ENCODE measurements at places on chromosomes 12 and 14.

DNA sequence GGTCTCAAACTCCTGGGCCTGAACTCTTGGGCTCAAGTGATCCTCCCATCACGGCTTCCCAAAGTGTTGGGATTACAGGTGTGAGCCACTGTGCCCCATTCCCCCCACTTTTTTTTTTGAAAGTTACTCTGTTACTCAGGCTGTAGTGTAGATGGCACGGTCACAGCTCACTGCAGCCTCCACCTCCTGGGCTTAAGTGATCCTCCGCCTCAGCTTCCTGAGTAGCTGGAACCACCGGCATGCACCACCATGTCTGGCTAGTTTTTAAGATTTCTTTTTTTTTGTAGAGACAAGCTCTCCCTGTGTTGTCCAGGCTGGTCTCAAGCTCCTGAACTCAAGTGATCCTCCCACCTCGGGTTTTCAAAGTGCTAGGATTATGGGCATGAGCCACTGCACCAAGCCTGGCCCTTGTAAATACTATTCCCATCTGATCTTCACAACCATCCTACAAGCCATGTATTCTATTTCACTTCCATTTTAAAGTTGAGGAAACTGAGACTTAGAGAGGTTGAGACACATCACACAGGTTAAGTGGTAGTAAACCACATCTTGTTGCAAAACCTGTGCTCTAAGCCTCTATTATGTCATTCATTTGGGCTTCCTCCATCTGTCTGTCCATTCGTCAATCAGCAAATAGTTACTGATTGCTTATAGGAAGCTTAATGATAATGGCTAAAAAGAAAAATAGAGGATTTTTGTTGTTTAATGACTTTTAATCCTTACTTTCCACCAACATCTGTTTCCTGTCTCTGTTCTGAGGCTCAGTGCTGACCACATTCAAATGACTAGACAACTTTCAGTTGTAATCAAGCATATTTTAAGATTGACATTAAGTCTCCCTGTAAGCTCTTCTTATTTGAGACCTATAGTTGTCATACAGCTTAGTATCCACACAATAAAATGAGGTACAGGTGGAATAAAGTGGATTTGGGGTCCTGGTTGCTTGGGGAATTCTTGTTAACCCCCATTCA lies 9.2 kb downstream of the ASCL4 start:
- H3K27me3 ChIP-seq = peaks cover 17% of the 10 kb centered on the region
- no peak overlapping the region for H3K4me3 ChIP-seq
- no peaks in the 10 kb centered on the region for H3K36me3 ChIP-seq
- H3K27ac ChIP-seq = no peak overlapping the region
- no peaks in the 10 kb centered on the region for H3K4me1 ChIP-seq

DNA sequence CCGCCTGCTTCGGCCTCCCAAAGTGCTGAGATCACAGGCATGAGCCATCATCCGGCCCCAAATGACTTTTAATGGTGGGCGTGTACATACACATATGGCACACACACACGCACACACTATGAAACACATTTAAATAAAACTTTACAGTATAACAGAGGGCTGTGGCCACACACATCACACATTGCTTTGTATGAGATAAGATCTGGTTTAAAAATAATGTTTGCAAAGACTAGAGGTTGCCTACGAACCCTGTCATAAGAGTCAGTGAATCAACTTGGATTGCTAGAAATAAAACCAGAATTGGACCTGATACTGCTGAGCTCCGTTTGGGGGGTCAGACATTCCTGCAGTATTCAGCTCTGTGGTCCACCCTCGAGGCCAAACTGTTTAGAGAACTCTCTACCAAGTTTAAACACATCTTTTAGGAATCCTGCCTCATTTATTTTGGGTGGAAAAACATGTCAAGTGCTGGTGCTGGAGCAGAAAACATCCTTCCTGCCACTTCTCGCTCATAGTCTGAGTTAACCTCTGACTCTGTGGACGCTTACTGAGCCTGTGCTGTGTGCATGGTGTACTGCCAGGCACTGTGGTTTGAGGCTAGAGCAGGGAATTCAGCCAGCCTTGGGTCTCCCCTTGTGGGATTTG lies 47.8 kb upstream of the EML1 start:
- H3K4me3 ChIP-seq = no peak overlapping the region
- no peak overlapping the region for H3K27ac ChIP-seq
- H3K4me1 ChIP-seq = no peaks in the 10 kb centered on the region
- H3K27me3 ChIP-seq = peaks cover 12% of the 10 kb centered on the region
- DNase-seq = no peak
- H3K36me3 ChIP-seq = no peaks in the 10 kb centered on the region

GRCh38 chr14:78851189-78851588 lies 681.0 kb downstream of the NRXN3 start:
- no peaks in the 10 kb centered on the region for H3K4me1 ChIP-seq
- no peaks in the 10 kb centered on the region for H3K27me3 ChIP-seq
- DNase-seq = no peak
- H3K27ac ChIP-seq = no peak overlapping the region

DNA sequence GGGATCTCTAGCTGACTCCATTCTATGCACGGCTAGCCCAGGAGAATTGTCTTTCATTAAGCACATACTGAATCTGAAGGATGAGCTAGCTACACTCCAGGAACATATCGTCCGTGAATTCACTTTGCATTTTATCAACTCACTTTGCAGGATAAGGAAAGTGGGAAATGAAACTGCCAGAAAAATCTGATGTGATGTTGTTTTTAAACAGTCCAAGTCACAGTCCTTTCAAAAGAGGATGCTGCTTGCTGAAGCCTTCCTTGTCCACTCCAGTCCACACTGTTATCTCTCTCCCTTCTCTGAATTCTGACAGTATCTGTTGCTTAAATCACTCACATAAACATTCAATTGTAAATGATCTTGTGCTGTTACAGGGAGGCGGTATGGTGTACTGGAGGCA lies 12.7 kb upstream of the TMCC3 start:
- H3K4me3 ChIP-seq = no peak overlapping the region
- no peaks in the 10 kb centered on the region for H3K36me3 ChIP-seq
- peaks cover under 1% of the 10 kb centered on the region for H3K27me3 ChIP-seq
- H3K4me1 ChIP-seq = no peaks in the 10 kb centered on the region
- no peak overlapping the region for H3K27ac ChIP-seq

DNA sequence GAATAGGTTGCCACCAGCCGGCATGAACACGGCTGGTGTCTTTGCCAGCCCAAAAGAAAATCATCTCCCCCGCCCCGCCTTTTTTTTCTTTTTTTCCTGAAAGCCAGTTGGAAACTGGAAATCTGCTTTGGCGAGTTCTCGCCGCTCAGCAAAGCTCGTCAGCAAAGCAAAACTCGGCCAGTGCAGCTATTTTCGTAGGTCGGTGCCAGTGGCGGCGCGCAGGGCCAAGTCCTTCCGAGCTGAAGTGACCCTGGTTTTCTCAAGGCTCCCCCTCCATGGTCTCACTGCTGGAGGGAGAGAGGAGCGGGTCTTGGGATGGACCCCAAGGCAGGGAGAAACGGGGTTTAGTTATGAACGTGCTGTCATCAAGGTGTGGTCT lies 248.4 kb upstream of the RTL1 start:
- H3K4me1 ChIP-seq = peaks cover 9% of the 10 kb centered on the region
- H3K36me3 ChIP-seq = no peaks in the 10 kb centered on the region
- H3K4me3 ChIP-seq = no peak overlapping the region
- no peaks in the 10 kb centered on the region for H3K27me3 ChIP-seq

- no peak for DNase-seq
- H3K27ac ChIP-seq = no peak overlapping the region
- H3K36me3 ChIP-seq = no peaks in the 10 kb centered on the region
- no peaks in the 10 kb centered on the region for H3K4me1 ChIP-seq
- no peak overlapping the region for H3K4me3 ChIP-seq
- H3K27me3 ChIP-seq = peaks cover 2% of the 10 kb centered on the region
These were observed 283 bp upstream of the PSMB11 start for GRCh38 chr14:23041729-23042128.

DNA sequence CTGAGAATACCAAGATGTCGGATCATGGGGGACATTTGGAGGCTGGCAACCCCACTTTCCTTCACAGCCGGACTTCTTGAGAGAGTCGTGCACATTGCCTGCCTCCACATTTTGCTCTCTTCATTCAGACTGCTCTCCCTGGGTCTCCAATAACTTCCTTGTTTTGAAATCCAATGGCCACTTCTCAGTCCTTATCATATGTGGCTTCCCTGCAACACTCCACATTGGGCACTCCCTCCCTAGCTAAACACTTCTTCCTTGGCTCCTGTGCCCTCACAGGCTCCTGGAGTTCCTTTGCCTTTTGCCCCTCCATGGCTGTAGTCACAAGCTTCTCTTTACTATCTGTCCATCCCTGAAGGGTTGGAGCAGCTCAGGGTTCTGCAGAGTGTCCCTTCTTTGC lies 30.1 kb downstream of the NPC2 start:
- H3K4me1 ChIP-seq = no peaks in the 10 kb centered on the region
- no peak for DNase-seq
- H3K27me3 ChIP-seq = peaks cover 3% of the 10 kb centered on the region

Measured in DND-41 (cell line).